ENCODE measurements at places on chromosomes 13 and 19.

- DNase-seq, result no peak
These were observed 91.7 kb upstream of the ANKRD10 start for GRCh38 chr13:111006506-111007031.

DNA sequence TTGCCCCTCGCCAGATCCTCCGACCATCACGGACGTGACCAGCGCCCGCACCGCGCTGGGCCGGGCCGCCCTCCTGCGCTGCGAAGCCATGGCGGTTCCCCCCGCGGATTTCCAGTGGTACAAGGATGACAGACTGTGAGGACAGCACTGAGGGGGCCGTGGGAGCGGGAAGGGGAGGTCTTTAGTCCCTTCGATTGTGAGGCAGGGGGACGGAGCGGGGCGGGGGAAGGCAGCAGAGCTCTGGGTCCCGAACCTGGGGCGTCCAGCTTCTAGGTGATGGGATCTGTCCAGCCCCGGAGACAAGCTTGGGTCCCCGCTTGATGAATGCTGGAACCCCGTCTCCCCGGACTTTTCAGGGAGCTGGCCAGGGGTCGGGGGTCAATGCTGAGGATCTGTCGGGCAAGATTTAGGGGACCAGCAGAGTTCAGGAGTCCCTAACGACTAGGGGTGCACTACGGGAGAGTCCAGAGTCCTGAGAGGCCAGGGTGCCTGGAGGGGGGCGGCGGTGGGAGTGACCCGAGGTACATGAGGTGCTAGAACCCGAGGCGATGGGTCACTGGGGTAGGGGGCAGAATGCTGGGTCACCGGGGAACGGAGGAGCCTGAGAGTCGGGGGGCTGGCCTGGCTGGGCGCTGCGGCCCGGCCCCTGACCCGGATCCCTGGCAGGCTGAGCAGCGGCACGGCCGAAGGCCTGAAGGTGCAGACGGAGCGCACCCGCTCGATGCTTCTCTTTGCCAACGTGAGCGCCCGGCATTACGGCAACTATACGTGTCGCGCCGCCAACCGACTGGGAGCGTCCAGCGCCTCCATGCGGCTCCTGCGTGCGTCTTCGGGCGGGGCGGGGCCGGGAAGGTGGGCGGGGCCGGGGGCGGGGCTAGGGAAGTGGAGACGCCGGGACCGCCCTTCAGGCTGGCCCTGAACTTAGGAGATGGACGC lies 14.6 kb downstream of the VSIG10L start:
- DNase-seq, result no peak

GRCh38 chr19:57068921-57069697 lies 50.7 kb upstream of the USP29 start:
- no peak for DNase-seq

- no peak for DNase-seq
These were observed 159.1 kb downstream of the LIG4 start for GRCh38 chr13:108056278-108056677.

GRCh38 chr13:106527826-106528225 lies 7.6 kb downstream of the EFNB2 start:
- no peak for DNase-seq

- no peak for DNase-seq
These were observed 7.3 kb downstream of the RASAL3 start for GRCh38 chr19:15456871-15457700.

- DNase-seq, result no peak
These were observed 922 bp downstream of the EBPL start for GRCh38 chr13:49690133-49690994.

All from activated T-helper 1 cell treated with anti-CD3 and anti-CD28 coated beads, Interleukin-2, amount 50 U/mL, for 16 hours (primary cell).